ENCODE measurements at places on chromosomes 3 and 15.

DNA sequence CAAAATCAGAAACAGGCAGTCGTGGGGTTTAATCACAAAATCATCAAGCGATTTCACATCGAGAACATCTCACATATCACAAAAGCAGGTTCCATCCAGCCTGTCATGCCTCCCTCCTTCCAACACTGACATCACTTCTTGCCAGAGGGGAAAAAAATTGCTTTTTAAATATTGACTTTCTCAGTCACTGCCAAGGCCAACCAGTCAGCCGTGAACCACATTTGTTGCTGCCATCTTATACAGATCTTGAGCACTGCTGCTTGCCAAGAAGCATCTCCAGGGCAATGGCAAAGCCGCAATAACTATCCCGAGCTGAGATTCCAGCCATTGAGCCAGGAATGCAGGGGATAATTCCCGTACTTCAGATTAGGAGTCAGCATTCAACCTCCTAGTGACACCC is 174.6 kb downstream of the ANXA2 start:
- DNase-seq: no peak

DNA sequence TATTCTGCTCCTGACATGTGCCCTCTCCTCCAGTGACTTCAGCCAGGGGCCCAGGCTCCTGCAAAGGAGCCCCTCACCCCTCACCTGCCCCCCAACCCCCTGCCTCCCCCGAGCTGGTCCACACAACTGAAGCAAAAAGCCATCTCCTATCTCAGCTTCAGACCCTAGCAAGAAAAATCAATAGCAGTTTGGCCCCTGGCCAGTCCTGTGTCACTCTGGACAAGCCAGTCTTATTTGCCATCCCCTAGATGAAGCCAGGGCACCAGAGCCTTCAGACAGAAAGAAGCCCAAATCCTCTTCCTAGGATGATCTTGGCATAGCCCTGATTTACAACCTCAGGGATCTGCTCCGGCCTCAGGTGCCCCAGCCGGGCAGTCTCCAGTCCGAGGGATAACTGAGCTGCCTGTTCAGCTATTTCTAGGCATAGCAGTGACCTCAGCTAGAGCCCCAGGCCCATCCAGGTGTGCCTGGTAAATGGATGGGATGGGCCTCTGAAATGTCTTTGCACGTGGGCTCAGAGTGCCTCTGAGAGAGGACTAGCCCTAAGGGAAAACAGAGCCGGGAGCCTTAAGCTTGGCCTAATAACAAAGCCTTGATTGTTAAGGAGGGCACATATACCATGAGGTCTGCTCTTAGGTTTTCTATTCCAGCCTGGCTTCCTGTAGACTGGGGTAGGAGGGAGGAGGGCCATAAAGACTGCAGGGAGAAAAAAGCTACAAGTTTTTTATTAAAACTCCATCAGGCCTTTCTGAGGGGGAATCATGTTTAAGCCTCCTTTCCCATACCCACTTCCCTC is 242.0 kb downstream of the SHQ1 start:
- DNase-seq: no peak

GRCh38 chr3:60017631-60018030 is 967.8 kb upstream of the CFAP20DC start:
- no peak for DNase-seq

DNA sequence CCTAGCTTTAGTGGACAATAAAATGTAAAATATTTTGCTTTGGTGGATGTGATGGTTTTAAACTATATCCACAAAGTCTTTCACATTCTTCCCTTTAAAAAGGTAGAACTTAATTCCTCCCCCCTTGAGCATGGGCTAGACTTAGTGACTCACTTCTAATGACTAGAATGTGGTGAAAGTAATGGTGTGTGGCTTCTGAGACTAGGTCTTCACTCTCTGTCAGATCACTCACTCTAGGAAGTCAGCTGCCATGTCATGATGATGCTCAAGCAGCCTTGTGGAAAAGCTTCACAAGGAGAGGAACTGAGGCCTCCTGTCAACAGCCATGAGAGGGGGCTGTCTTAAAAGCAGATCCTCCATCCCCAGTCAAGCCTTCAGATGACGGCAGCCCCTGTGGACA is 4.2 kb downstream of the LRRC2 start:
- DNase-seq: no peak

DNA sequence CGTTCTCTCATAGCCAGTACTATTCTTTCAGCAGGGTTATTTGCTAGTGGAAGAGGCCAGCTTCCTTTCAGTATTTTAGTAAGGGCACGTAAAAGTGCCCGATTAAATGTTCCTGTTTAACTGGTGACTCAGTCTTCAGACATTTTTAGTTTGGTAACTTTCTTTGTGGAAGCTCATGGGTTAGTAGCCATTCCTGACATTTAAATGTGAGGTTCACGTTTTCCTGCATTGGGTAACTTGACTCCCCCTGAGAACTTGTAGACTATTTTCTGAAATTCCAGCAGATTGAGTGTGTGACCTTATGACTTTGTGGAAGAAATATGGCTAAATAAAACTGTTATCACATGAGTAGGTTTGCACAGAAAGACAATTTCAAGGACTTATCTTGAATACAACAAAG is 16.9 kb downstream of the ABHD2 start:
- DNase-seq: no peak

DNA sequence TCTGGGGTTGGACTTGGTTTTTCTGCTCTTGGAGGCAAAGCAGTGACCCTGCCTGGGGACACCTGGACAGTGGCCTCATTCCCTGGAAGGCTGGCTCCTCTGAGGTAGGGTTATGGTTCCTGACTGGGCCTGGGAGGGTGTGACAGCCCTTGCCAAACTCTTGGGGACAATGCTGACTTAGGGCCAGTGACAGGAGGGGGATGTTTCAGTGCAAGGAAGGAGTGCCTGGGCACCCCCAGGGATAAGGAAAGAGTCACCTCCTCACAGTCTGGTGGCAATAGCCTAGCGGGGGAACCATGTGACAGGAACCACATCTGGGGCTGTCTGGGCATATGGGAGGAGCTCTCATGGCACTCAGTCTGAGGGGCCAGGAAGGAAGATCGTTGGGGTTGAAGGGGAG is 91.8 kb downstream of the ABHD5 start:
- no peak for DNase-seq

GRCh38 chr15:51374131-51374530 is 32.7 kb downstream of the GLDN start:
- no peak for DNase-seq

DNA sequence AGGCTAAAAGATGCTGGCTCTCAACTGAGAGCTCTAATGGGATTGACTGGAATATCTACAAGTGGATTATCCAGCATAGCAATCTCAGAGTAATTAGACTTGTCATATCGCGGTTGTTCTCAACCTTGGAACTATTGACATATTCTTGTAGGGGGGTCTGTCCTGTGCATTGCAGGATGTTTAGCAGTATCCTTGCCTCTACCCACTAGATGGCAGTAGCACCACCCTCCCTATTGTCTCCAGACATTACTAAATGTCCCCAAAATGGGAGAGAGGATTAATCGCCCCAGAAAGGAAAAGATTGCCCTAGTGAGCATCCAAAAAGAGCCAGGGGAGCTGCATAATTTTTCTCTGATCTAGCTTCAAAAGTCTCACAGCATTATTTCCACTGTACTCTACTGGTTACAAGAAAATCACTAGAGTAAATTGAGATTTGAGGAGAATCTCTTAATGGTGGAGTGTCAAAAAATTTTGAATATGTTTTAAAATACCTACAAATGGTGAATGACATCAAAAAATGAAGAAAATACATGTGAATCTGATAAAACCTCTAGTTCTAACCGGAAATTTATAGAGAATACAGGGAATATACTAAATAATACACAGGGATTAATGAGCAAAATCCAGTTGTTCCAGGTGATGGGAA is 388.2 kb upstream of the AGTR1 start:
- DNase-seq: no peak

GRCh38 chr3:129554356-129555152 is 11.6 kb downstream of the H1-8 start:
- no peak for DNase-seq

DNA sequence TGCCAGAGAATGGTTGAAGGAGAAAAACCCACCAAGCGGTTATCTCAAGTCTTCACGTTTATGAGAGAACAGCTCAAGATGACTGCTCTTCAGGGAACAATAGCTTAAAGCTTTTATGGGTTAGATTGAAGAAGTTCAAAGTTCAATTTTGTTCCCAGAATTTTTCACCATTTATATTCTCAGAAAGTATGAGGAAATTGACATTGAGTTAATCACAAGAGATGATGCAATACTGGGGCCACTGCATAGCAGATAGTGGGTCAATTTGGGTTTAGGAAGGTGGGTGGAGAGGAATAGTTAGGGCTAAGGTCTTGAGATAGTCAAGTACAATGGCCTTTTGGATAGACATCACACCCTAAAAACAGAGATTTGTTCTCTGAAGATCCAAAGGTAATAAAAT is 539.3 kb downstream of the SQOR start:
- DNase-seq: no peak

DNA sequence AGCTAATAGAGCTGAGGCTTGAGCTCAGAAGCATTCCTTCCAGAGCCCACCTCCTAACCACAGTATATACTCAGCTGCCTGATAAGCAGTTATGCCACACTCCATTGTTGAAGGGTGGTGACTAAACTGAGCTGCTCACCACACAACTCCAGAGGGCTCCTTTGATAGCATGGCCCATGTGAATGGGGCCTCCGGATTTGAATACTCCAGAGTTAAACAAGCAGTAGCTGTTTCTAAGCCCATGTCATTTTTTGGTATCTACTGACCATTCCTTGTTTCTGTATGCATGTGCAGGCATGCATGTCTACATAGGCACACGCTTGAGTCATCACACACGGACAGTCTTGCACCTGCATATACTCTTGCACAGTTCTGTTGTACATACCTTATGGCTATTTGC is 28.9 kb downstream of the IGSF10 start:
- DNase-seq: no peak

DNA sequence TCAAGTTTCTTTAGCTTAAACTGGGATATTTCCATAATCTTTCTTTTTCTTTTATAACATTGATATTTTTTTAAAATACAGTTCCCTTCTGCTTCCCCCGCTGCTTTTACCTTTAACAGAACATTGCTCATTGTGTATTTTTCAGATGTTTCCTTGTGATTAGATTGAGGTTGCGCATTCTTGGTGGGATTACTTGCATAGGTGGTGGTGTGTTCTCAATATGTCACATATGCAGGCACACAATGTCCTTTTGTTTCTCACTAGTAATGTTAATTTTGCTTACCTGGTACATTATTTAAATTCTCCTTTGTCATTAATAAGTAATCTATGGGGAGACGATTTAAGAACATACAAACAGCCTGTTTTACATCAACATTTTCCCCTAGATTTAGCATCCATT is 48.2 kb downstream of the HMG20A start:
- no peak for DNase-seq

GRCh38 chr3:193791041-193792032 is 198.3 kb downstream of the OPA1 start:
- DNase-seq: no peak

DNA sequence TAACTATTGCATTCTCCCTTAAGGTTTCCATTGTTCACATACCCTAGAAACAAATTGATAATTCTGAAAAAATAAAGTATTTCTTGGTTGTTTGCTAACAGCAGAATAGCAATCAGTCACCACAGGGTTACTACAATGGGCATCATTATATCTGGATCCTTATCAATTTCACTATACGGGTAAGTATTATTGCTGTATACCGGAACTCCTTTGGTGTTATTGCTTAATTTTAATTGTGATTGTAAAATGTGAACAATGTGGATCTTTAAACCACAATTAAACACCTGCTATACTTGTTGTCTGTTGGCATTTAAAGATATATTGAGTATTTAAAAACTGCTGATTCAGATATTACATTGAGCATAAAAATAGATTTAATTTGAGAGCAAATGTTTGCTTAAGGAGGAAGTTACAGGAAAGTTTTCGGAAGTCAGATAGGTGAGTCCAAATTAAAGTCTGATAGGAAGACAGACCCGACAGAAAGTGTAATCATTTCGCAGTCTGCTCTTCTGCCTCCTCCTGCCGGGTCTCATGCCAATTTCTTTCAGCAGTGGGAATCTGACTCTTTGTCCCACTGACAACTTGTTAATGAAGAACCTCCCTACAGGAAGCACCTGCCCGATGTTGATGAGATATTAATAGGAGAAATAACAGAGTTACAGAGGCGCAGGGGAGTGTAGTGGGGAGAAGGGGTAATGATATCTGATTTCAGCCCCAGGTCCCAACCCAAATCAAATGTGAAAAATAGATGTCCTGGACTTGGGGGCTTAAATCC is 169.7 kb upstream of the TBC1D5 start:
- no peak for DNase-seq

DNA sequence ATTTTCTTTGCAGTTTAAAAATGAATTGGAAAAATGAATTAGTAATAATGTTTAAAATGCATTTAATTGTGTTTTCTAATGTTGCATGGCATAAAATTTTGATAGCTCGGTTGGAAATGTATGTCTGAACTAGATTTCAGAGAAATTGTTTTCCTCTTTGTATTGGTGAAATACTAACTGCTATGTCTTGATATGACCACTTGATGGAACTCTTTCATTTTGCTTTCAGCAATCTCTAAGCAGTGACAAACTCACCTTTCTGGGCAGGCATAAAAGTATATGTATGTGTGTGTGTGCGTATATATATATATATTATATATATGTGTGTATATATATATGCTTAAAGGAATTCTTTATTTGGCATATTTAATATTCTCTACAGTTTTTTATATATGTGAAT is 239.3 kb upstream of the ZNF717 start:
- DNase-seq: no peak

- DNase-seq: no peak
Measured at GRCh38 chr3:110646496-110646895, 425.1 kb upstream of the NECTIN3 start.

DNA sequence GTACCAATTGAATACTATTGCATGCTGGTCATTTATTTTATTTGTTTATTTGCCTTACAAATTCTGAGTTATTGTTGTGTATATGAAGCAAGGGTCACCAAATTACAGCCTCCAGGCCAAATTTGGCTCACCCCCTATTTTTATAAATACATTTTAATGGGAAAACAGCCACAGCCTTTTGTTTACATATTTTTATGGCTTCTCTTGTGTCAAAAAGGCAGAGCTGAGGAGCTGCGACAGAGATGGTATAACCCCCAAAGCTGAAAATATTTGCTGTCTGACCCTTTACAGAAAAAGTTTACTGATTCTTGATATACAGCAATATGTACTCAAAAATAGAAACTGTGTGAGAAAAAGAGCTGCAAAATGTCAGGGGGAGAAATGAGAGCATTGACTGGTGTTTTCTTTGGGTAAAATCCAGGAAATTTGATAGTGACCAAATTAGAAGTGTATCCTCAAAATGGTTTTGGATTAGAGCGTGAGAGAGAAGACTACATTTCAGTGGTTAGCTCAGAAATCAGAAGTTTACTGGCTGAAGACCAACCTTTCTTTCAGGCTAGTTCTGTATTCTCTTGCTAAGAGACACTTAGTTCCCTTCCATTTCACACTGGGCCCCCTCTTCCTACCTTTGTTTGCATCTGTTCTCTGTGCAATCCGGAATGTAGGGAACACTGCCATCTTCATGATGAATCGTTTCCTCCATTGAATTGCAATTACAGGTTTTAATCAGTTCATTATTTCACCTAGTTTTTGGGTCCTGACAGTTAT is 757.8 kb downstream of the AGBL1 start:
- no peak for DNase-seq

DNA sequence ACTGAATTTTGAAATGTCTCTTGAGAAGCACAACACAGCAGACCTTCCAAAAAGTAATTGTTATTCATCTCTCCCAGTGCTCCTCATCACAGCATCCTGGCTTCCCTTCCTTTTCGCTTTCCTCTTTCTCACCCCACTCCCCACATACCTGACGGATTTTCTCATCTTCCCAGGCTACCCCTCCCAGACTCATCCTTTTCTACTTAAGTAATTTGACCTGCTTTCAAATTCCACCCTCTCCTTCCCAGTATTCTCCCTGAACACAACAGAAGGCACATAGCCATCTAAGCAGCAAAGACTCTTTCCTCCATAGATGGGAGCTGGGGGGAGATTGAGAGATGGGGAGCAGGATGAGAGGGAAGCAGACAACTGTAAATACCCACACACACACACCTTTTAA is 187.1 kb upstream of the STT3B start:
- DNase-seq: no peak

All from GM18507 (cell line).